ENCODE measurements at places on chromosomes 12 and 14.

DNA sequence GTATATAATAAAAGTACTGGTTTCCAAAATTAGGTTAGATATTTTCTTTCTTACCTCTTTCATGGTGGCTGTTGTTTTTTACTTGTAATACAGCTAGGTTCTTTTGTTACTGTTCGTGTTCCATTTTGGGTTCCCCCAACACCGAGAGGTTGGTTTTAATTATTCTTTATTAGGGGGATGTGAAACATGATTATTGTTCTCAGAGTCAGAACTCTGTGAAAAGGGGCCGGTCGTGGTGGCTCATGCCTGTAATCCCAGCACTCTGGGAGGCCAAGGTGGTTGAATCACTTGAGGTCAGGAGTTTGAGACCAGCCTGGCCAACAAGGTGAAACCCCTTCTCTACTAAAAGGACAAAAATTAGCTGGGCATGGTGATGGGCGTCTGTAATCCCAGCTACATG, 108.1 kb downstream of the BICD1 start:
- DNase-seq = no peak

GRCh38 chr14:65703521-65703920, 291.0 kb downstream of the FUT8 start:
- no peak for DNase-seq

DNA sequence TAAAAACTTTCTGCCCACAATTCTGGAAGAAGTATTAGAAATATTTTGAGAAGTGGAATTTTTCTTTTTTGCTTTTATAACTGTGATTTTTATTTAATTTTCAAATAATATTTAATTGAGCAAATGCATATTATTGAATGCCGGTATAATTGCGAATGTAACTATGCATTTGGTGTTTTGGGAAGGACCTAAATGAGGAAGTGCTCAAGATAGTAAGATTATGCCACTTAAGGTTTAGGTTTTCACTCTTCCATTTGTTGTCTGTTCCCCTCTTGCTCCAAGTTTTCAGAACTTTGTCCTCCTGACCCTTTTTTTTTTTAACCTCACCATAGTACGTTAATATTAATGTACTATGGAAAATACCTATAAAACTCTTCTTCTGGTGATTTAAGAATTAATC, 85.8 kb downstream of the KIAA0586 start:
- DNase-seq = no peak

DNA sequence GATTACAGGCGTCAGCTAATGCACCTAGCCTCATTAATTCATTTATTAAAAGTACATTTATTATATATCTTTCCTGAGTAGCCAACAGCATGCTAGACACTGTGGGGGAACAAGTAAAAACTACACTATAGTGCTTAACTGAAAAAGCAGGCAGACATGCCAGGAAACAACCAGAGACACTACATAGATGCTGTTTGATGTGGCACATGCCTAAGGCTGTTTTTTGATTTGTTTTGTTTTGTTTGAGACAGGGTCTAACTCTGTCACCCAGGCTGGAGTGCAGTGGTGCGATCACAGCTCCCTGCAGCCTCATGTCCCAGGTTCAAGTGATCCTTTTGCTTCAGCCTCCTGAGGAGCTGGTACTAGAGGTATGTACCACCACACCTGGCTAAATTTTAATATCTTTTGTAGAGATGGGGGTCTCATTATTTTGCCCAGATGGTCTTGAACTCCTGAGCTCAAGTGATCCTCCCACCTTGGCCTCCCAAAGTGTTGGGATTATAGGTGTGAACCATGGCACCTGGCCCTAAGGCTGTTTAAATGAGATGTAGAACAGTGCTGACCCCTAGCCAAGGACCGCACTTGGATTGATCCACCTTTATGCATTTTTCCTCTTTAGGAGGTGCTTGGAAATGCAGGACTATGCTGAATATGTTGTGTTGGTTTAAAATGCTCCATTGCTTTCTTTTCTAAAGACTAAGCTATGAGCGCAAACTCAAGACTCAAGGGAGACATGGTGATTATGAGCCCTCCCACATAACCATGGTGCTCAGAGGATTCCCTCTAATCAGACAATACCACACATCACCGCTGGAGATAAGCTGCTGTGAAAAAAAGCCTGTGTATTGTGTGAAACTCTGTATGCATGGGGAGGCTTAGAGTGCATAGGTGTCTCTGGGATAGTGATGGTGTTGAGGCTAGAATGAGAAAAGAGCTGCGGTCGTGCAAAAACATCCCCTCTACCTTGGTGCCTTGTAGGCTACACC, 10.5 kb upstream of the C14orf93 start:
- DNase-seq = peak; percentile 54

- DNase-seq = no peak
Measured at GRCh38 chr12:111759991-111760390, 6.7 kb upstream of the ALDH2 start.

- no peak for DNase-seq
Measured at GRCh38 chr14:68164711-68165113, 345.1 kb downstream of the RAD51B start.

DNA sequence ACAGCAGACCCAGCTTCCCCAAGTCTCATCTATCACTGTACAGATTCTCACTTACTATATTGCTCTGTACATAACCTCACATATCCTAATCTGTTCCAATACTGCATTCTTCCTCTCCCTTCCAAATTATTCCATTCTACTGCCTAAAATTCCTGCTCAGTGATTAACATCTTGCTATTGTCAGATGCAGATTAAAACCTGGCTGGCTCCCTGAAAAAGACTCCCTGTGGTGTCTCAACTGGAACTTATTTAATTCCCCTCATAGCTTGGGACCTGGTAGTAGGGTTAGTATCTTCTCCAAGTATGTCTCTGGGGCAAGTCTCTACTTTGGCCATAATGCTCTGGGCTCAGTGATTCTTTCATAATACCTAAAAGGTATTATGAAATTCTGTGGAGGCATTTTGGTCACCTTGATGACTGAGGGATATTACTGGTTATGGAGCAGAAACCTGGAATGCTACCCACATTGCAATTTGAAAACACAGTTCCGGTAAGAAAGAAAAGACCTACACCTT, 55.8 kb downstream of the PAWR start:
- peak; percentile 67 for DNase-seq

DNA sequence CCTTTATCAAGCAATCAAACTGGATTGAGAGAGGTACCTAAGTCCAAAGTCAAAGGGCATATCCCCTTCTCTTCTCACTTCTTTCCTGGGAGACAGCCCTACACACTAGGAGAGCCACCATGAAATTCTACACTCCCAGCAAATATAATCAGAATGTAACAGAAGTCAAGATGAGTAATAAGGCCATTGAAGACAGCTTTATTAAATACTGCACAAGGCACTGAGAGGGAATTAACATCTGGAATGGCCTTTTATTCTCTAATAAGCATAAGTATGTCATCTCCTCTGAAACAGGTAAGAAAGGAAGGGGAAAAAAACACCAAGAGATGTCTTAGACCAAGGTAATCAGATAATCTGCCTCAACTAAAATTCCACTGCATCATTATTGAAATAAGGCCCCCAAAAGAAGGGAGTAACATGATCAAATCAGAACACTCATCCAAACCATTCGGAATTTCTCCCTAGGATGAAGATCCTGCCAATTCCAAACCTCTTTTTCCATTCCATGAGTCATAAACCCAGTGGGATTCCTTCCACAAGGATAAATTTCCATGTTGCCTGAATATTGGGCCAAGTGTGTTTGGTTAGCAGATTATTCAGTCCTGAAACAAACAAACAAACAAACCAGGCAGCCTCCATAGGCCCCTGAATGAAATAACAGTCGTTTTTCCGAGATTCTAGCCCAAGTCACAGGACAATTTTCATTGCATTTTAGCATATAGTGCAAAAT, 19.9 kb downstream of the SLC35F4 start:
- no peak for DNase-seq

GRCh38 chr14:105093038-105093430, 27.8 kb upstream of the GPR132 start:
- DNase-seq = peak; percentile 67

- DNase-seq = no peak
Measured at GRCh38 chr12:105910030-105910429, 228.7 kb downstream of the NUAK1 start.

GRCh38 chr14:60184146-60184904, 19.1 kb upstream of the DHRS7 start:
- peak; percentile 87 for DNase-seq

GRCh38 chr14:100557658-100558057, 29.6 kb downstream of the BEGAIN start:
- no peak for DNase-seq

GRCh38 chr12:50087995-50088394, 2.9 kb downstream of the SMARCD1 start:
- no peak for DNase-seq

- no peak for DNase-seq
Measured at GRCh38 chr14:68249661-68250451, 430.3 kb downstream of the RAD51B start.

GRCh38 chr14:75307700-75308379, 29.2 kb downstream of the FOS start:
- DNase-seq = peak; percentile 95

DNA sequence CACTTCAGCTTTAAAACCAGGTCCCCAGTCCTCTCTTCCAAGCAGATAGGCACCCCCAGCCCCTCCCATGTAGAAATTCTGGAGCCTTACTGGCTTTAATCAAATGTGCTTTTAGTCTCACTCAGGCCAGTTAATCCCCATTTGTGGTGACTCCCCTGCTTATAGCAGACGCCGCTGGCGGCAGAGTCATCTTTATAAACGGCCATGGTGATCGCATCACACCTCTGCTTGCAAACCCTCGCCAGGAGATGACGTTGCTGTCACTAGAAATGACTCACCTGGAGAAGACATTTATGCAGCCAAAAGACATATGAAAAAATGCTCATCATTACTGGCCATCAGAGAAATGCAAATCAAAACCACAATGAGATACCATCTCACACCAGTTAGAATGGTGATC, 369.3 kb downstream of the VRK1 start:
- DNase-seq = no peak

DNA sequence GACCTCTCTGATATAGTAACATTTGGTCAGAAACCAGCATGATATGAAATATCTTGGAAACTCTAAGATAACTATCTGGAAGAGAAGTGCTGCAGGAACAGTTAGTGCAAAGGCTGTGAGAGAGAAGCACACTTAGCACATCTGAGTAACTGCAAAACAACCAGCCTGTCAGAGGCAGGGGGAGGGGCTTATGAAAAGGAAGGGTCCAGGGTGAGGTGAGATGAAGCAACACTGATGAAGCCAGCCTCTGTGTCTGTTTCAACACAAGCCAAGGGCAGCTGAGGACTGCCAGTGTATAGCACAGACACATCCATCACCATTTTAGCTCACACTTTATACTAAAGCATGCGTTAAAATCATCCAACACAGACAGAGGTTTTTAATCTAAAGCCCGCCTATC, 37.4 kb upstream of the OVCH1 start:
- no peak for DNase-seq

DNA sequence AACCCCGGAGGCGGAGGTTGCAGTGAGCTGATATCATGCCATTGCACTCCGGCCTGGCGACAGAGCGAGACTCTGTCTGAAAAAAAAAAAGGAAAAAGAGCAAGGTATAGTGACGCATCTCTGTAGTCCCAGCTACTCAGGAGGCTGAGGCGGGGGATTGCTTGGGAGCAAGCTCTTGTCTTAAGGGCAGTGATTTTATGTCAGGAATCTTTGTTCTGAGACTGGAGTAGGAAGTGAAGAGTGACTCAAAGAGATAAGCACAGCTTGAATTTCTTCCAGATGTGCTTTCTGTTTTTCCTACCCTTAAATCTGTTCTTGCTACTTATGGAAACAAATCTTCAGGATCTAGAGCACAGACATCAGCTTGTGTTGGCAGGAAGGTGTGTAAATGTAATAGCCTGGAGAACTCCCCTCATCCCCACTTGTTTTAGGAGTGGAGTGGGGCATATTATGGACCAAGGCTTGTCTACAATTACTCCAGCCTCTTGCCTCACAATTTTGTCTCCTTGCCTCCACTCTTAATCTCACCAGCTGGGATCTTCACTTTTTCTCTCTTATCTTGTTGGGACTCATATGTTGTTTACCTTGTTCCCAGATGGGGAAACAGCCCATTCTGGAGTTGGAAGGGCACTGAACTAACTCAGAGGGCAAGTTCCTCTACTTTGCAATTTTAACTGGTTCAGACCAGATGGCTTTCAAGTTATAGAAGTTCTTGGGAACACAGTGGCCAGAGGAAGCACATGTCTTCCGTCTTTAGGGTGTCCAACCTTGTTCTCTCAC, 7.5 kb downstream of the TMED2 start:
- DNase-seq = no peak

DNA sequence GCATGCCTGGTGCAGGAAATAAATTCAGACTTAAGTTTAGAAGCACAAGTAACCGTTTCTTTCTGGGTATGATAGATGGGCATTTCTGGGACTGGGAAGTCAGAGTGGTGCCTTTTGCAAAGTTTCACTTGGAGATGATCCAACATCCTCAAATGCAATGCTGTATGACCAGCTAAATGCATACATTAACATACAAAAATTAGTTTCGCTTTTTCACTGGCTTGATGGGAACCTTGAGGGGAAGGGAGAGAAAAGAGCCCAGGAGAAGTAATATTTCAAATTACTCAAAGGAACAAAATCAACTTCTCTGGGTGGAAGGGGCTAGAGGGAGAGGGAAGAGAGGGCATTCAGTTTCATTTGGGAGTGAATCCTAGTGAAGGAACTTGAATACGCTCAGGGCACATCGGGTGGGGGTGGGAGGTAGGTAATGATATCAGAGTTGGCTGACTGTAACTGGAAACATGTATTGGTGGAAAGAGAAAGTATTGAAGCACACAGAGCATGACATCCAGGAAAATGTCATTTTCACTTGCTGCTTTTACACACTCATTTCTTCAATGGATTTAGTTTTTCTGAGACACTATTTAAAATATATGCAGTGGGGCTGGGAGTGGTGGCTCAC, 175.5 kb downstream of the PTPRO start:
- no peak for DNase-seq

DNA sequence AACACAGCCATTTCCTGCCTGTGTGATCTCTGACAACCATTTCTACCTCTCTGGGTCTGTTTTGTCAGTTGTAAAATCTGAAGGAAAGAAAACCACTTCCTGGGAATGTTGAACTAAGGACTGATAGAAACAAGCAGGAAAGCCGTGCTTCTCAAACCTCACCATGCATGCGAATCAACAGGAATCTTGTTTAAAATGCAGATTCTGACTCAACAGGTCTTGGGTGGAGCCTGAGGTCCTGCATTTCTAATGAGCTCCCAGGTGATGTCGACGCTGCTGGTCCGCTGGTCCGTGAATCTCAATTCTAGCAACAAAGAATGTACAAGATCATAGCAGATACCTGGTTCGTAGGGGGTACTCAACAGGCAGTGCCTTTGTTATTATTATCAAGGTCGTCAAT, 38.0 kb upstream of the GPATCH2L start:
- no peak for DNase-seq

DNA sequence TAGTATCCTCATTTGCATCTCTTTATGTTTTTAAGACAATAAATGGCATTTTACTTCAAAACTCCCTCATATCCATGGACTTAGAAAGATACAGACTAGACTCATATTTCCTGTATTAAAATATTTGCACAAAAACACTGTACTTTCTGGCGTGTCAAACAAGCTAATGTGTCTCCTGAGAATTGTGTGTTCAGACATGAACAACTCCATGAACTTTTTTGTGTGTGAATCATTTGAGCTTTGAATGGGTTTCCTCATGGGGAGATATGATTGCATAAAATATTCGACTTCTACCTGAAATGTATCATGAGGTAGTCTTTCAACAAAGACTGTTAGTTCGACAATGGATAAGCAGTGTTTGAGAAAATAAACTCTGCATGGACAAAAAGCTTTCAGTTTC, 58.8 kb downstream of the TMEM30B start:
- DNase-seq = no peak

- no peak for DNase-seq
Measured at GRCh38 chr14:99544991-99545390, 59.0 kb downstream of the CCDC85C start.
